Stimulated activated CD4-positive, alpha-beta T cell treated with anti-CD3 and anti-CD28 coated beads, Interleukin-12 subunit alpha, Interleukin-12 subunit beta, amount 100 ng/mL, for 24 hours (primary cell): ENCODE measurements at places on chromosomes 16 and 17.

GRCh38 chr16:52480237-52480636 is 66.7 kb downstream of the TOX3 start:
- DNase-seq: no peak

DNA sequence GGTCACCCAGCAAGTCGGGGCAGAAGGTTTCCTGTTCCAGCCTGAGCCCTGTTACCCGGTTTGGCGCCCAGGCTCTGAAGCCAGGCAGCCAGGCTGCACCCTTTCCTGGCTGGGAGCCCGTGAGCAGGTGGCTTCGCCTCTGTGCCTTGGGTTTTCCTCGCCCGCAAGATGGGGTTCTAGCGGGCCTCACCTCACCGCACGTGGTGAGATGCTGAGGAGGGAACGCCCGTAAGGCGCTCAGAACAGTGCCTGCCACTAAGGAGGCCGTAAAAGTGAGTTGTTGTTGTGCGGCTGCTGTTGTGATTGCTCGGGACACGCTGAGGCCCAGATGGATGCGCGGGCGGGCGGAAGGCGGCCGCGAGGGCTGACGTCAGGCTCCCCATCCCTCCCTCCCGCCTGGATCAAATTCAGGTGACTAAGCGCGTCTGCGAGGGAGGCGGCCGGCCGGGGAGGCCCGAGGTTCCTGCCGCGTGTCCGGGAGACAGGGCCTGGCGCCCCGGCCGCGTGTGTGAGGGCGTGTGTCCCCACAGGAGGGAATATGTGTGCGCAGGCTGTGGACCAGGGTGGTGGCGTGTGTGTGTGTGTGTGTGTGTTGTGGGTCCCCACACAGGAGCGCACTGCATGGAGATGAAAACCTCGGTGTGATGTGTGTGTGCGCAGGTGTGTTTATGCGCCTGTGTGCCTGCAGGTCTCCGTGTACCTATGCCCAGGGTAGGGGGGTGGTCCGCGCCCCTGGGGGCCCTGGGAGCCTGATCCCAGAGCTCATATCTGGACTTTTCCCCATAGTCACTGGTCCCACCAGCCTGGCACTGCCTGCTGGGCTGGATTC is 4.3 kb downstream of the CAMKK1 start:
- no peak for DNase-seq

- no peak for DNase-seq
Observed at GRCh38 chr17:70173681-70174080, 4.3 kb downstream of the KCNJ2 start.

- no peak for DNase-seq
Observed at GRCh38 chr16:64590513-64590912, 531.4 kb downstream of the CDH11 start.

DNA sequence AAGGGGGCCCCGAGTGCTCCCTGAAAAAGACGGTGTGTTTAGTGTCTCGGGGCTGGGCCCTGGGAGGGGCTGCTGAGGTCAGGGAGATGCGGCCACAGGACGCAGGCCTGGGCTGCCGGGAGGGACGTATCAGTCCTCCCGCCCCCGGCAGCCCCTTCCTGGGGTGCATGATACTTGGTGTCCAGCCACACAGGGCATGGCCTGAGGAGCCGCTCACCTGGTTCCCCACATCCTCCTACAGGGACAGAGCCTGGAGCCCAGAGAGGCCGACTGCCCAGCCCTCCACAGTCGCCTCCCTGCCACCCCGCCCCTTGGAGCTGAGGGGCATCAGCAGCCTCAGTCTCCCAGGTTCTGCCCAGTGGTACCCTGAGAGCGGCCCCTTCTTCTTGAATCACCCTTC is 12.0 kb upstream of the DEF8 start:
- no peak for DNase-seq

GRCh38 chr17:37037590-37038155 is 88.9 kb downstream of the AATF start:
- DNase-seq: no peak

DNA sequence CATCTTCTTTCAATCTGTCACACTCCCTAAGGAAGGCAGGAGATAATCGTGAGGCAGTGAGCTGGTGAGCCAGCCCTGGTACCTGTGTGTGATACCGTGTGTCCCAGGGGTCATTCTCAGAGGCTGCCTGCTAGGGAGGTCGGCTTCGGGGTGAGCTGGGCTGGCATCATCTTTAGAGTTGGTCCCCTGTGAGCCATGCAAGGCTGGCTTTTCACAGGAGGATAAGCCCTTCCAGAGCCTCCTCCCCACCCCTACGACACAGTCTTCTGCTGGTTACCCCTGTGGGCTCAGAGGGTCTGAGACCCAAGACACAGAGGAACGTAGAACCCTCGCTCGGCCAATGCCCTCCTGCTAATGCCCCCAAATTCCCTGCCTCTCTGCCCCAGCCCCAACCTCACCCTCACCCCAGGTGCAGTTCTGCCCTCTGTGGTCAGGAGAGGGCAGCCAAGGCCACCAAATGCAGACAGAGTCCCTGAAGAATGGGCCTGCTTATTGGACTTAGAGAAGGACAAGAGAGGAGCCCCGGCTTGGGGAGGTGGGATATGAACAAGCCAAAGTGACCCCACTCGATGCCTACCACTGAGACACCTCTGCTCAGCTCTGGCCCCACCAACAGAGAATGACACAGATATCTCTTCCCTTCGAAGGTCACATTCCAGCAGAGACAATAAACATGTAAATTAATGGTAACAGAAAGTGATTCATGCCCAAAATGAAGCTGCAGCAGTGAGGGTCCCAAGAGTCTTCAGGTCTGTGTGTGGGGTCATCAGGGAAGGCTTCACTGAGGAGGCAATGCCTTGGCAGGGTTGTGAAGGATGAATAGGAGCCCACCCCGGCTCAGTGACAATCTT is 80.8 kb upstream of the CCL1 start:
- no peak for DNase-seq

DNA sequence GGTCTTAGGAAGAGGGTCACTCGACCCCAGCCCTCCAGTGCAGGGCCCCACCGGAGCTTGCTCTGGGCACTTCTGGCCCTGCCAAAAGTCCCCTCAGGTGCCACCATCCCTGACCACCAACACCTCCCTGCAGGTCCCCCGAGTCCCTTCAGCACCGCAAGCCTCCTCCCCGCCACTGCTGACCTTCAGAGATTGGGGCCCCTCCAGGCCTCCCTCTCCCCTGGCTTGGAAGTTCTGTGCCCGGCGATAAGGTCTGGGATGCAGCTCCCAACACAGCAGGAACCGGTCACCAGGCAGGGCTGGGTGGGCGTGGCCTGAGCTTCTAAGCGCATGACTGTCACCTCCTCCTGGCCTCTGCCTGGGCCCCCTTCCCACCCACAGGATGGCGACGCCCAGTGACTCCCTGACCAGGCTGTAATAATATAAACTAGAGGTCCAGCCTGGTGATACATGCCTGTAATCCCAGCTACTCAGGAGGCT is 11.2 kb downstream of the PIEZO1 start:
- no peak for DNase-seq

DNA sequence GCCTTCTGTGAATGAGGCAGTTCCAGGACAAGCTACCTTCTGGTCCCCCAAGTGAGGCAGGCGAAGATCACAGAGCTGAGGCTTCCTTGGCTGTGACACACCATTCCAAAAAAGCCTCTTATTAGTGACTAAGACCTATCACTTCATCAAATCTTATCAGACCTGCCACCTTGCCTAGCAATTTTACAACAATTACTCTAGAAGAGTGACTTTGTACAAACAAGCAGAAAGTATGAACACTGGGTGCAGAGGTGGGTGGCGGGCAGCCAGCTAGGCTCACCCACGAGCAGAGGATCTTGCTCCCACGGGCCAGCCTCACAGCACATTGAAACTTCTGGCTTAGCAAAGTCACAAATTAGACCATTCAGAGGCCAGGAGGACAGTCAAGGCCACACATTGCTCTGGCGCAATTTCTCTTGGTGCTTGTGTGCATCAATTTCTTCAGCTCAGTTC is 2.2 kb upstream of the ICAM2 start:
- DNase-seq: no peak
